Kidney (tissue), 22 donors: ENCODE measurements at places on chromosomes 5 and 9.
A peak's percentile ranks its signal among the peaks of the same experiment; 100 is the strongest.

- DNase-seq = no peak
These were observed 76.6 kb downstream of the GOLM1 start for GRCh38 chr9:86022687-86023266.

DNA sequence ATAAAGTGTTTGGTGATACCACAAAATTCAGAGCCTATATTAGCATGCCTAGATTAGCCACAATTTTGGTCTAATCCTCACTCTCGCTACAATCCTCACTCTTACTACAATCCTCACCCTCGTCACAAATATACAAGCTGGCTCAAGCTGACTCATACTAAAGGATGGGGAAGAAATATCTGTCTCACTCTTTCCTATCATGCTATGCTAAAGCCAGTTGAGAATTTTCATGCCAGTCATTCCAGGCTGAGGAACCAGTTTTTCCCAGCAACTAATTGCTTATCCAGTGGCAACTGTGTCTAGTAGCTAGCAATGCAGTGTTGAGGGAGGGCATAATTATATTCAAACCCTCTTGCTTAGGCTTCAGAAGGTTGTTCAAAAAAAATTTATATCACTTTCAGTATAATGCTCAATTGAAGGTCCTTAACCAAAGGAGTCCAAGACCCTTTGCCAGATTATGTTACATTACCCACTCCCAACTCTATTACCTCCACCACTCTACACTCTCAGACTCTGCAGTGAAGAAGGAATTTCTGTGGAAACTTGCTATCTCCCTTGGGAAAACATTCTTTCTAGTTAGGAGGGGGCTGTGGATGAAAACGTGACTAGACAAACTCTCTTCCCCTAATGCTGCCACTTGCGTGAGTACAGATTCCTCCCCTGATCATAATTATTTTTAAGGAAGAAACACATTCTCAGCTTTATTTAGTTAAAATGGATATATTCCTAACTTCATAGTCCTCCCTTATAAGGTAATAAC lies 810.3 kb upstream of the ACO1 start:
- no peak for DNase-seq

DNA sequence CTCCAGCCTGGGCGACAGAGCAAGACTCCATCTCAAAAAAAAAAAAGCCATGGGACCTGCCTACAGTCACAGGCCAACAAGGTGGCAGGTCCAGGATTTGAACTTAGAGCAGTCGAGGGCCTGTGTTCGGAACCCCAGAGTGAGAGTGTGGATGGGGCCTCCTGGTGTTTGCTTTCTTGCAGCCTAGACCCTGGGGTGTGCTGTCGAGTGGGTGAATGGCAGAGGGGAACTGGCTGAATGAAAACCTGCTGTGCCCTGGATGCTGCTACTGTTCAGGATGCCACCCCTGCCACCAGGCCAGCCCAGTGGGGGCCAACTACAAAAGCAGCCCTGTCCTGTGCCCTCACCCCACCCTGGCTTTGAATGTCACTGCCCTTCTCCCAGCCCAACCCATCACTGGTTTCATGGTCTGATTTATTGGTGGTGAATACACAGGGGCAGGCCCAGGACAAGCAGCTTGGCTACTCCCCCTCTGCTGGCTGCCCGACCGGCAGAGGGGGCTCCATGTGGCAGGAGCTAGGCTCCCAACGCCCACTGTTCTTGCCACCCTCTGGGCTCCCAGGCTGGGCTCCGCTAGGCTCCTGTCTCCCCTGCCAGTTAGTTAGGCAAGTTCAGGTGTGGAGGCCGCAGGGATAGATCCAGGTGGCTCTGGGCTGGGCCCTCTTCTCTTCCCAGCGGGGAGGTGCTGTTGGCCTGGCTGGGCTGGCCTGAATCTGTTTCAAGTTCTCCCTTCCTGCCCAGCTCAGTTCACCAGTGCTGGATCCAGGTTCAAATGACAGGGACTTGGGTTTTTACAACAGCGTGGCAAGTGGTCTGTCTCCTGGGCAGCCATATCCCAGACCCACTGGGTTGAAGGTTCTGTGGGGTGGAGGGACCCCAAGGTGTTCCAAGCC lies 12.2 kb downstream of the FPGS start:
- no peak for DNase-seq

DNA sequence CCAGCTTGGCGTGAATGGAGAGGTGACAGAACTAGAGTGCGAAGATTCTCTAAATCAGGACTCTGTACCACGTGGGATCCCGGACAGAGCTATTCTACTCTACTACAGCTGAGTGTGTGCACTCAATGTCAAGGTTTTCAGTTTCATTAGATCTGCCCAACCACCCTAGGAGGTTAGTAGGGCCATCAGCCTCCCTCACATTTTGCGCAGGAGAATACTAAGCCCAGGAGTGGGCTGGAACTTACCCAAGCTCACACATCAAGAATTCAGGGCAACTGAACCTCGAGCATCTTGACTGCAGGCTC lies 68.3 kb upstream of the TBC1D2 start:
- DNase-seq = no peak

GRCh38 chr9:78592811-78593210 lies 295.9 kb downstream of the PSAT1 start:
- DNase-seq = no peak

DNA sequence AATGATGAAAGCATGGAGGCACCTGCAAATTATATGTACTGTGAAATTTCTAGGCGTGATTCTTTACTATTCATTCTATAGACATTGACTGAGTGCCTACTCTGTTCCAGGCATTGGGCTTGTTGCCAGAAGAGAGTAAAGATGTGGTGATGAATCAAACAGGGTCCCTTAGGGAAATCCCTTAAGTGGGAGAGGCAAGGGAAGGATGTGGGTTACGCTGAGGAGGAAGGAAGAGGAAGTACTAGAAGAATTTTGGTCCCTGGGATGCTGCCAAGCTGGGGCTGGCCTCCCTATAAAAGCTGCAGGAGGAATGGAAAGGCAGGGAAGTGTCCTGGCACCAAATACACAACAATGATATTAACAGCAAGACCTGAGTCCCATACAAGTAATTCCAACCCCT lies 76.7 kb upstream of the SPOCK1 start:
- DNase-seq = no peak

- DNase-seq = no peak
These were observed 149.9 kb upstream of the ANKH start for GRCh38 chr5:15021266-15022046.

DNA sequence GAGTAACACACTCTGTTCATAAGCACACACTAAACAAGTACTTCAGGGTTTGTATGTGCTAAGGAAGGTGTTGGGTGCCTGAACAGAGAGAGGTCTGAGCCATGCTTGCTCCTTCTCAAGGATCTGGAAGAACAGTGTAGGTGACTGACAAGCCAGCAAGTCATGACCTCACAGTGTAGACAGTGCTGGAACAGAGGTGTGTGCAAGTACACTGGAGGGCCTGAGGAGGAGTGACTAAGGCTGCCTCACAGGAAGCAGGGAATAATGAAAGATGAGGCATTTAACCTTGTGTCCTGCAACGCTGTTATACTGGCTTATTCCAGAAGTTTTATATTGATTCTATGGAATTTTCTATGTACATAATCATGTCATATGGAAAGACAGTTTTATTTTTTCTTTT lies 83.9 kb downstream of the TMEM174 start:
- DNase-seq = no peak

- no peak for DNase-seq
These were observed 256.2 kb downstream of the ACTL7B start for GRCh38 chr9:108599571-108599970.

GRCh38 chr9:129385211-129385934 lies 207.3 kb upstream of the IER5L start:
- no peak for DNase-seq

DNA sequence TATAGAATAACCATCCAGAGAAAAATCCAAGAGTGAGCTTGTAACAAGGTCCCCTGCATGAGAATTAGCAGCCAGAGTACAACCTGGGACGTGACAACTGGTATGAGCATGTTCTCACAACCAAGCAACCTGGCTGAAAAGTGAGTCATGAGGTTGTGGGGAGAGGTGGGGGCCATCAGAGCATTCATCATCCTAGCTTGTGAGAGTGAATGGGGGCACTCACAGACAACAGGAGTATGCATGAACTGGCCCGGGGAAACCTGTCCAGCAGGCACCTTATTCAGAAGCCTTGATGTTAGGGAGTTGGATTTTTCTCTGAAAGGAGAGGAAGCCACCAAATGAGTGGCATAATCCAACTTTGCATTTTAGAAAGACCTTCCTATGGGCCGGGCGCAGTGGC lies 113.0 kb downstream of the FRMD3 start:
- DNase-seq = no peak

- DNase-seq = no peak
These were observed 5.2 kb downstream of the KLF9 start for GRCh38 chr9:70409280-70409679.

DNA sequence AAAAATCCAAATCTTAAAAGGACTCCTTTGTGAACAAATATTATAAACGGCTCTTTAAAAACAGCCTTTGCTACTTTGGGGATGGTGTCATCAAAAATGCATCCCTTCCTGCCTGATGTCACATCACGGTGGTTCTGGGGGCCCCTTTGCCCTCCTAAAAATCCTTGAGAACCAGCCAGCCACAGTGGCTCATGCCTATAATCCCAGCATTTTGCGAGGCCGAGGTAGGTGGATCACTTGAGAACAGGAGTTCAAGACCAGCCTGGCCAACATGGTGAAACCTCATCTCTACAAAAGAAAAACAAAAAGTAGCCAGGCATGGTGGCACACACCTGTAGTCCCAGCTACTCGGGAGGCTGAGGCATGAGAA lies 43.9 kb downstream of the FNBP1 start:
- no peak for DNase-seq

- no peak for DNase-seq
These were observed 42.5 kb upstream of the MELK start for GRCh38 chr9:36530224-36530623.

GRCh38 chr5:143649937-143650621 lies 161.9 kb upstream of the HMHB1 start:
- DNase-seq = no peak

- peak; percentile 73 for DNase-seq
These were observed 86.0 kb upstream of the SLC30A5 start for GRCh38 chr5:69007726-69008368.

DNA sequence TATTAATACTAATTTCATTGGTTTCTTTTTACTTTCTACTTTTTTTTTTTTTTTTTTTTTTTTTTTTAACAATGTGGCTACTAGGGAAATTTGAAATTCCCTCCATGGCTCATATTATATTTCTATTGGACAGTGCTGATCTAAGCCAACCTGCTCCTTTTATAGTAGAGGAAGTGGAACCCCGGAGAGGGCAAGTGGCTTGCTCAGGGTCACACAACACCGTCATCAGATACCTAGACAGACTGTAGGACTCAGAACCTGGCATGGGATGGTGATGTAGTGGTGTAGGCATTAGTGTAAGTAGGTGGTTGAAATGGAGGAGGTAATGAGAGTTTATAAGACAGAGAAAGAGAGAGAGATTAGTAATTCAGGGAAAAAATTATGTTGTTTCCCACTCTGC lies 10.8 kb downstream of the ZNF618 start:
- DNase-seq = no peak

- DNase-seq = no peak
These were observed 345.8 kb downstream of the PDE4D start for GRCh38 chr5:59547731-59548130.

DNA sequence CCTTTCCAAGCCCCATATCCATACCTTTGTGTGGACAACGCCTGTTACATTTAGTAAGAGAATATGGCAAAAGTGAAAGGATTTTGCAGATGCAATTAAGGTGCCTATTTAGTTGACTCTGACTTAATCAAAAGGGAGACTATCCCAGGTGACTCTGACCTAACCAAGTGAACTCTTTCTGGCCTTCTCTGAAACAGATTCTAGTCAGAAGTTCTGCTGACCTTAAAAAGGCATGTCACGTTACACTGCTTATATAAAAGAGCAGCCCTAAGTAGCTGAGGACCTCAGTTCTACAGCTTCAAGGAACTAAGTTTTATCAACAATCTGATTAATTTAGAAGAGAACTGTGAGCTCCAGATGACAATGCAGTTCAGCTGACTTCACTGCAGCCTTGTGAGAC lies 5.7 kb upstream of the TICAM2 start:
- no peak for DNase-seq

- DNase-seq = peak; percentile 49
These were observed 68.3 kb downstream of the TBCA start for GRCh38 chr5:77707791-77708190.

DNA sequence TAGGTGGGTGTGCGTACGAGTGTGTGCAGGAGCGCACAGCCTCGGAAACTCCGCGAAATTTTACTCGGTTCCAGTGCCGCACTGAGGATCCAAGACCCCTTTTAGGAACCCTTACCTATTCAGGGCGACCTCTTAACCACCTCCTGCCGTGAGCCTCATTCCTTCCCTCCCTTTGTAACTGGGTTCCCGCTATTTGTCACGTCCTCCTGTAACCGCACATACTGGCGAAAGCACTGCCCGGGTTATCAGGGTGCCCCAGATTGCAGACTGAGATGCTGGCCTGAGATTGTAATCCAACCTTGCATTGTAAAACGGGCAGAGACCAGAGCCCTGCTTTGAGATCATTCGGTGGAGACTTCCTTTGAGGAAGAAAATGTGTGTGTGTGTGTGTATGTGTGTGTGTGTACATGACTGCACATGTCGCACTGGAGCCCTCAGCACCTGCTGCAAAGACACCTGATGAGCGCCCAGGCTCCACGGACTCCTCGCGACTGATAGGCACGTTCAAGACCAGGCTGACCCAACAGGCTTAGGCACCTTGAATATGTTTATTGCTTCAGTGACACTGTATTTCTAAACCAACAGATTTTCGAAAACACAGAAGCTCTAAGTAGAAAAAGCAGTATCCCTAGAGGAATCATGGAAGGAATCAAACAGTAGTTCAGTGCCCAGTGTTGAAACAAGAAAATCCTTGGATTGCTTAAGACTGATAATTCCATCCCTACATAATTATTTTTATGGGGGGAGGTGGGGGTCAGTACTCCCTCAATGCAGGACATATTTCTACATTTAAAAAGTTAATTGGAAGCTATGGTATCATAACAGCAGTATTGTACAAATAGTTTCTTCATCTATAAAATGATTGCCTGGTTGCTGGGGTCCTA lies 86.5 kb upstream of the TNFAIP8 start:
- peak; percentile 81 for DNase-seq

GRCh38 chr5:134226441-134227192 lies 744 bp upstream of the PPP2CA start:
- DNase-seq = no peak

DNA sequence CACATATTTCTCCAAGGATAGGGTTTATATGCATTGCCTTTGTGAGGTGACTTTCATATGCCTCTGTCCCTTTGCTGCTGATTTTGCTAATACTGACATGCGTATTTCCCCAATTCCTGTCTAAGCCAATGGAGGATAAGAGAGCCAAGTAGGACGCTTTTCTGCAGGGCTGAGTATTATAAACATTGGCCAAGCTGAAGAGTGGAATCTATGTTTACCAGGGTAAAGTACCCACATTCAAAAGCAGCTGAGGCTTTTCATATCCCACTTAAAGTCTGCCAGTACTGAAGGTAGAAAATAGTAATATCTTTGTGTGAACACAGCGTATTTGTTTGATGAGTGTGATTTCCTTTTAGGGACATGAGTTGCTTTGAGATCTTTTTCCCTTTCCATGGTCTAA lies 128.8 kb upstream of the GPR151 start:
- DNase-seq = no peak

DNA sequence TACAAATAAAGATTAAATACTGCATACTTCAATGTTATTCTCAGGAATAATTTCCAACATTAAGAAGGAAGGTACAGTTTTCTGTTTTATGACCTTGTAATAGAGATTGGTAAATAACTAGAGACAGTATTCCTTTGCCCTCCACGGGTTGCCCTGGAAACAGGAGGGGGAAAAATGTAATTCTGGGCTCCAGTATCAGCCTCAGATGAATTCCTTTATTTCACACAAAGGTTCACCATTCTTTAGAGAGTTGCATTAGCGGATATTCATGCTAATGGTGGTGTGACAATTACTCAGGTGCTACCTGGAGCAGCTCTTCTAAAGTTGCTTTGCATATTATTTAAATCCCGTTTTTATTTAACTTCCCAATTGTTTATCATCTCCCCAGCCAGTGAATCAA lies 42.6 kb downstream of the CETN3 start:
- DNase-seq = no peak
